Vagina (tissue), 2 donors: ENCODE measurements at places on chromosomes 7 and 10. TPM values are rescaled to one million over a fixed set of nuclear protein-coding genes. Genes with fewer than 3 reads are reported as not detected.

ACHE gene
- total RNA-seq: 9.3 TPM

DNA sequence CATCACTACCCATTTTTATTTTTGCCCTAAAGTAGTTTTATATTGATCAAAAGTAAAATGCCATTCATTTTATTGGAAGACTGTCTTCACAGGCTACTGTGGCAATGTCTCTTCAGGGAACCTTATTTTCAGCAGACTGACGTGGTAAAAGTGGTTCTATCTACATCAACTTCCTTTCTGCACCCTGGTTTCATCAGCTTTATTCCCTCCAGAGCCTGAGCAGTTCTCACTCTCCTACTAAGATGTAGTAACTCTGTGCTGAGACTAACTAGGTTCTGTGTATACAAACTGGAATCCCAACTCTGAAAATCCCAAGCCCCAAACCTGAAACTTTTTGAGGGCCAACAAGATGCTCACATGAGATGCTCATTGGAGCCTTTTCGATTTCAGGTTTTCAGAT lies 155.3 kb downstream of the SFMBT2 start:
- peaks cover 6% of the 10 kb centered on the region for H3K4me1 ChIP-seq
- DNase-seq: no peak
- H3K27me3 ChIP-seq: no peaks in the 10 kb centered on the region
- H3K36me3 ChIP-seq: no peaks in the 10 kb centered on the region
- no peak overlapping the region for H3K4me3 ChIP-seq

GRCh38 chr10:59393349-59393748 lies 31.0 kb upstream of the FAM13C start:
- H3K4me1 ChIP-seq: no peaks in the 10 kb centered on the region
- no peaks in the 10 kb centered on the region for H3K27me3 ChIP-seq
- H3K36me3 ChIP-seq: no peaks in the 10 kb centered on the region
- no peak for DNase-seq

GRCh38 chr10:90589825-90590224 lies 268.0 kb downstream of the HTR7 start:
- H3K27me3 ChIP-seq: no peaks in the 10 kb centered on the region
- H3K27ac ChIP-seq: no peak overlapping the region
- DNase-seq: no peak
- H3K36me3 ChIP-seq: no peaks in the 10 kb centered on the region
- H3K4me1 ChIP-seq: no peaks in the 10 kb centered on the region
